ENCODE measurements at places on chromosomes 2 and 18.

GRCh38 chr18:28407681-28408080, 230.8 kb upstream of the CDH2 start:
- DNase-seq = no peak

DNA sequence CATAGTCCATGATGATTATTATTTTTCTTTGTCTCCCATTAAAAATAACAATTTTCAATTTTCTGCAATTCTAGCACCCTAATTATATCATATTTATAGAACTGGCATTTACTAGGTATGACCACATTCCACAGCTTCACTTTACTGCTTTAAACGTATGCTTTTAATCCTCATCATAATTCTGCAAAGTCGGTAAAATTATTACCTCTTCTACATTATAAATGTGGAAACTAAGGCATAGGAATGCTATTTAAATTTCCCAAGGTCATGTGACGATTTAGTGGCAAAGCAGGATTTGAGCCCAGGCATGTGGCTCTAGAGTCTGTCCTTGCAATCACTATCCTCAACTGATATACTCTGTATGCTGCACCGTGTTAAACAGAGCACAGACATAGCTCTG, 866.4 kb downstream of the EPHA4 start:
- DNase-seq = no peak

GRCh38 chr2:230824406-230824978, 40.2 kb upstream of the ITM2C start:
- DNase-seq = peak; percentile 6

- no peak for DNase-seq
These were observed 647.5 kb upstream of the SETBP1 start for GRCh38 chr18:44033144-44033701.
